ENCODE measurements at places on chromosomes 7 and 10.

GRCh38 chr7:129257168-129257567 is 32.3 kb downstream of the AHCYL2 start:
- no peak overlapping the region for H3K27ac ChIP-seq
- no peak for DNase-seq
- H3K4me3 ChIP-seq: no peak overlapping the region
- no peaks in the 10 kb centered on the region for H3K36me3 ChIP-seq
- no peaks in the 10 kb centered on the region for H3K27me3 ChIP-seq

DNA sequence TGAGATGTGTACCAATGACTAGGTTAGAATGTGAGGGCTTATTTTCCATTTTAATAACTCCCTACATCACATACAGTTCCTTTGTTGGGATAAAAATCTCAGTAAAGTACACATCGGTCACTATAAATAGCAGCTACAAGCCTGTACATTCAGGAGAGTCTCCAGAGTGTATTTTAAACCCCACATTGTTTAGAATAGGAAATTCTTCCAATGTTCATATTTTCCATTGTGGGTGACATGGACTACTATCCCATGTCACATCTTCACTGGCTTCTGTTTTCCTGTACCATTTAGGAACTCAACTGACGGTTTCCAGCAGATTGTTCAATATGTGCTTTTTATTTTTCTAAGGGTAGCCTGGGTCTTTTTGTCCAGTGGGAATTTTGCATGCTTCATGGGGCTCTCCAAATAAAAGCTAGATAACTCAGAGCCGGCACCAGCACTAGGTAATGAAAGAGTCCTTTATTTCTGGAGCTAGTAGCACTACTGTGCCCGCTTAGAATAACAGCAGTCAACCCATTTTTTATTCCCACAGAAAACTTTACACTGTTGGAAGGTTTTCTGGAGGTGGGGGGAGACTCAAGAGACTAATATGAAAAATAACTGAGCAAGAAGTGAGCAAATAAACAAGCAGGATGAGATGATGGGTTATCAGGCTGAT is 100.5 kb downstream of the CALD1 start:
- H3K27me3 ChIP-seq: no peaks in the 10 kb centered on the region
- no peak overlapping the region for H3K27ac ChIP-seq
- no peak overlapping the region for H3K4me3 ChIP-seq

- no peaks in the 10 kb centered on the region for H3K27me3 ChIP-seq
- no peak overlapping the region for H3K27ac ChIP-seq
- no peaks in the 10 kb centered on the region for H3K4me1 ChIP-seq
- no peak for DNase-seq
Measured at GRCh38 chr7:150432915-150433892, 17.2 kb upstream of the GIMAP8 start.

DNA sequence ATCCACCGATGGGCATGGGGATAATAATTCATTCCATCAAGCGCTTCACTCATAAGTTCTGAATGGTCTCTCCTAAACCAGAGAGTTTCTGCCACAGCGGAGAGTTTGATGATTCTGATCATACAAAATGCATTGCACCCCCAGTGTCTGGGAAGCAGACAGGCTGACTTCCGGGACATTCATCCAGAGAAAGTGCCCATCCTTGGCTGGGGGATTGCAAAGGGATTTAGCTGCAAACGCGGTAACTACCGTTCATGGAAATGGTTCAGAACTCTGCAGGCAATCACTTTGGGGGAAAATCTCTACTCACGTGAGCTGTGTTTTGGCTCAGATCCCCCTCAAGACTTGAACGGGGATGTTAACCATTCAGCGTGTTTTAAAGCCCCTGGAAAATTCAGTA is 33.4 kb upstream of the CALN1 start:
- H3K36me3 ChIP-seq: no peaks in the 10 kb centered on the region
- H3K27ac ChIP-seq: no peak overlapping the region
- DNase-seq: no peak
- H3K4me1 ChIP-seq: no peaks in the 10 kb centered on the region
- peaks cover 7% of the 10 kb centered on the region for H3K27me3 ChIP-seq

DNA sequence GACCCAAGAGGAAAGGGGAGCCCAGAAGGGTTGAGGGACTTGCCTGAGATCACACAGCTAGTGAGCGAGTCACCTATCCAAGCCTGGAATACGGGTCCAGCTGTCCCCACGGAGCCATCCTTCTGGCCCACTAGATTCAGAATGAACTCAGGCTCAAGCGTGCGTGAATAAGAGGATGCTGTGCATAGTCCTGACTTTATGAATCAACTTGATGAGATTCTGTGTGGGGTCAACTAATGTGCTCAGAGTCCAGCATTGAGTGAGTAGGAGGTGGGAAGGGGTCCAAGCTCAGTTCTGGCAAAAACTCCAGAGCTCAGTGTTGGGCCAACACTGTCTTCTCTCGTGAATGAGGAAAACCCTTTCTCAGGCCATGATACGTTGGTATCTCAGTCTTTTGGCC is 41.4 kb downstream of the CAMK1D start:
- H3K27ac ChIP-seq: no peak overlapping the region
- no peaks in the 10 kb centered on the region for H3K36me3 ChIP-seq
- H3K27me3 ChIP-seq: no peaks in the 10 kb centered on the region
- H3K4me3 ChIP-seq: no peak overlapping the region

All from breast epithelium (tissue), 4 donors.